ENCODE measurements at places on chromosomes 6 and 20.

DNA sequence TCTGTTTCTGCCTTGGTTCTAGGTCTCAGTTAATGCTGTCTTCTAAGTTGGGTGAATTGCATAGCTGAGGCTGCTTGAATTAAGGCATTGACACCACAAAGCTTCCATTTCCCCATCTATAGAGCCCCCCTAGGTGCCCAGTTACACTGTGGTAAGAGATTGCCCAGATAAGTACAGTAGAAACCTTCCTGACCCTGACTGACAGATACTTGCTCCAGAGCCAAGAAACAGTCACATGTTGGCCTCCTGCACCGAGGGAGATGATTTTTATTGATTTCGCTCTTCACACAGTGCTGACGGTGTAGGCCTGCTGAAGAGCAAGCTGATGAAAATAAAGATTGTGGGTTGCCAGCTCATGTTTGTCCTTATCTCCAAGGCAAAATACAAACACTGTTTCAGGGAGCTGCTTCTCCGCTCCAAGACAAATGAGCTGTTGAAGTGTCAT lies 67.9 kb downstream of the TRMT11 start:
- no peak for DNase-seq

DNA sequence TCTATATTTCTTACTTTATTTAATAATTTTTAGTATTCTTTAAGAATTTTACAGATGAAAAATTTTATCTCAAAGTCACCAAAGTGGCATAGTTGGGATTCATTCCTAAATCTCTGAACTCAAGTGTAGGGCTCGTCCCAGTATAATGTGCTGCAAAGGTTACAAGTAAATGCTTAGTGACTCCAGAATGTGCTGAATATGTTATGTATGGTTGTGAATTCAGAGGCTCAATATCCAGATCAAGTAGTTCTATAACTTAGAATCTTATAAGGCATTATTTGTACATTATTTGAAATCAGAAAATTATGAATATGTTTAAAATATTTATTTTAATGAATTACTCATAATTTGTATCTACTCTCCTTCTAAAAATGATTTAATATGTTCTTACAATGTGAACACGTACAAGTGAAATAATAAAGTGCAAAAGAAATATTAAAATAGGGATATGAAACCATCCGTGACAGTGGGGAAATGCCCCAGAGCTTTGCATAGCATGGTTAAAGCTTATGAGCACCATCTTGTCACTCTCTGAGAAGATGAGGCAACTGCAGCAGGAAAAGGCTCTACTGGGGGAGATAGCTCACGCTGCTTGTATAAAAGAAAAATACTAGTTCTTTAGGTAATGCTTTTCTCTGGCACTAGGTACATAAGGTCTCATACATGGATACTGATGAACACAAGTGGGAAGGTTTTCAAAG lies 259.0 kb downstream of the FOXC1 start:
- DNase-seq, result no peak

DNA sequence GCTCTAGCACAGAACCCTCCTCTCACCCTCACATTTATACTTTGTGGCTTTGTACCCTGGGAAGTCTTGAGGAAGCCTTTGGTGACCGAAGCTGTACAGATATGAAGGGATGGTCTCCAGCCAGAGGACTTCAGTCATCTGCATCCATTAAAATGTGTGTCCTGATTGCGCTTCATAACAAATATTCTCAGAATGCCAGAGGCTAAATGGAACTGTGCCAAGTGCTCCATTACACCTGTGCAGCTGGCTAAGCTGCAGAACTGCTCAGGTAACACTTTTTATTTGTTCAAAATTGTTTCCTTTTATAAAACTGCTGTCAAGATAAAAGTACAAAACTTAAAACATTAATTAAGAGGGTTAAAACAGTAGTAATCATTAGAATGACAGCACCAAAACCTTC lies 22.3 kb downstream of the TPBG start:
- DNase-seq, result no peak

- no peak for DNase-seq
These were observed 51.4 kb upstream of the JARID2 start for GRCh38 chr6:15194453-15194852.

All from fibroblast of skin of scalp (primary cell).